H9 (cell line): ENCODE measurements at places on chromosomes 6 and 20. TPM values are rescaled to one million over a fixed set of nuclear protein-coding genes. Genes with fewer than 3 reads are reported as not detected.

The MCHR2 gene
- total RNA-seq: not detected in 2 replicates

The HLA-DQA1 gene
- total RNA-seq: 0.68 and 1.7 TPM in 2 replicates

The ZC2HC1B gene
- not detected in 2 replicates for total RNA-seq

The RNF39 gene
- total RNA-seq: 0.26 and 0.39 TPM in 2 replicates

The MUC22 gene
- total RNA-seq: not detected in 2 replicates

The LINC00237 gene
- 0.24 and 0.90 TPM in 2 replicates for total RNA-seq

The RIPOR2 gene
- total RNA-seq: 5.0 and 5.1 TPM in 2 replicates

The MYB gene
- 5.8 and 6.7 TPM in 2 replicates for total RNA-seq

The PDE10A gene
- 0.31 and 0.44 TPM in 2 replicates for total RNA-seq

The TINAG gene
- total RNA-seq: not detected in 2 replicates

The CTSA gene
- total RNA-seq: 59.6 and 64.4 TPM in 2 replicates

The SLC17A3 gene
- total RNA-seq: not detected in 2 replicates

DNA sequence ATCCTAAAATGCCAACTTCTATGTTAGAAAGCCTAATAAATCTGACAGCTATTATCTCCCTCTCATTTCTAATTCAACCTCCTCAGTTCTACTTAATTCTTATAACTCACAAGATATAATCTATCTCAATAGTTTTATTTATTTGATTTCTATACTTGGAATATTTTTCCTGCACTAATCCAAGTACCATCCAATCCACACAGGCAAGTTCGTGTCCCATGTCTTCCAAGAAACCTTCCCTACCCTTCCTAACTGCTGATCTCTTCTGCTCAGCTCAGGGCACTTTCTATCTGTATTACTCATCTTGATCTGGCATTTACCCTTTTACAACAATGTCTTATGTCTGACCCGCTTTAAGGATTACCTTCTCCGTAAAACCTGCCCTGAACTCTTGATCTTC lies 18.2 kb downstream of the NCOA5 start:
- no peak for DNase-seq
- H3K4me3 ChIP-seq: no peak overlapping the region
- peaks cover 11% of the 10 kb centered on the region for H3K36me3 ChIP-seq
- no peaks in the 10 kb centered on the region for H3K27me3 ChIP-seq
- H3K27ac ChIP-seq: no peak overlapping the region

DNA sequence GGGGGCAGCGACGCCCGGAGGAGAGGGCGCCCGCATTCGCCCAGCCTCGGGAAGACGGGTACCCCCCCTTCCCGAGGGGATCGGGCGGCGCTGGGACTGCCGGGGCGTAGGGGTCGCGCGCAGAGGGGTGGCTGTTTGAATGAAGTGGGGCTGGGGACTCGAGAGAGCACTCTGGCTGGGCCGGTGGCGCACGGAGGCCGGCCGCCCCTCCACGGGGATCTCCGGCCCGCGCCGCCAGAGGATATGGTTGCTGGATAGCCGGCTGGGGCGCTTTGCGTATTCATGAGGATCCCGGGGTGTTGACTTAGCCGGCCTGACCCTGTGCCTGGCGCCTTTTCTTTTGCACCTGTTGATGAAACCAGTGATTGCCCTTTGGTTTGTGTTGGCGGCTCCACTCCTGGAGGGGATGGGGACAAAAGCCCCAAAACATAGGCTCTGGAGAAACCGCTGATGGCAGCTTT lies 469 bp downstream of the SYNJ2 start:
- peaks cover 10% of the 10 kb centered on the region for H3K4me1 ChIP-seq
- peak overlapping the region; percentile 82 for H3K4me3 ChIP-seq
- no peaks in the 10 kb centered on the region; the same call in 1 of the 2 replicates for H3K27me3 ChIP-seq
- H3K27ac ChIP-seq: no peak overlapping the region

GRCh38 chr6:15950962-15951569 lies 177.8 kb upstream of the MYLIP start:
- no peak for DNase-seq
- H3K27ac ChIP-seq: no peak overlapping the region
- H3K36me3 ChIP-seq: no peaks in the 10 kb centered on the region

DNA sequence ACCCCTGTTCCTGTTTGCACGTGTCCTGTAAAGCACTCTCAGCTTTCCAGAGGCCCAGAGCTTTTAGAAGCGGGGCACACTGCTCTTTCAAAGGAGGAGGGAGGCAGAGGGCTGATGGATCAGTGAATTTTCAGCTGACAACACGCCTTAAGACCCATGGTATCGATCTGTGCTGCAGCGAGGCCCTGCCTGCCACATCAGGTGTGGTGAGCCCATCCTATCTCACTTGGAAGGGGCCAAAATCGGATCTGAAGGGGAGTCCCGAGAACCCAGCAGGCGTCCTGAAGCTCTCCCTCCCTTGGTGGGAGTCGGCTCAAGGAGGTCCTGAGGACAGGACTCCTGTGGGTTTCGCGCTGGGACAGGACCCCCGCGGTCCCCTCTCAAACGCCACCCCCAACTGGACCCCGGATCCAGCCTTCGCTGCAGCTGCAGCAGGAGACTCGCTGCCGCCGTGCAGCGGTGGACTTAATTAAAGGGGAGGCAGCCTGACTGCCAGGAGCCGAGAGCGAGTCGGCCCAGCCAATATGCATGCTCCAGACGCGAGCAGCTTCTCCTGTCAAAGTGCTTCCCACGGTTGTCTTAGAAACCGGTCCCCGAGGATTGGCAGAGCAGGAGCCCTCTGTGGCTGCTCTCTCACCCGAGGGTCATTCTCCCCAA lies 580.0 kb upstream of the ZNF337 start:
- no peak overlapping the region for H3K27ac ChIP-seq
- H3K27me3 ChIP-seq: no peaks in the 10 kb centered on the region
- DNase-seq: peak; percentile 40
- no peak overlapping the region for H3K4me3 ChIP-seq

- no peak overlapping the region for H3K27ac ChIP-seq
- DNase-seq: no peak
- no peaks in the 10 kb centered on the region for H3K27me3 ChIP-seq
- H3K4me1 ChIP-seq: no peaks in the 10 kb centered on the region
Measured at GRCh38 chr6:3380344-3381232, 76.3 kb downstream of the SLC22A23 start.

- no peaks in the 10 kb centered on the region for H3K4me1 ChIP-seq
- no peak overlapping the region for H3K4me3 ChIP-seq
- H3K27ac ChIP-seq: no peak overlapping the region
Measured at GRCh38 chr20:57991211-57991881, 237.1 kb downstream of the ANKRD60 start.

DNA sequence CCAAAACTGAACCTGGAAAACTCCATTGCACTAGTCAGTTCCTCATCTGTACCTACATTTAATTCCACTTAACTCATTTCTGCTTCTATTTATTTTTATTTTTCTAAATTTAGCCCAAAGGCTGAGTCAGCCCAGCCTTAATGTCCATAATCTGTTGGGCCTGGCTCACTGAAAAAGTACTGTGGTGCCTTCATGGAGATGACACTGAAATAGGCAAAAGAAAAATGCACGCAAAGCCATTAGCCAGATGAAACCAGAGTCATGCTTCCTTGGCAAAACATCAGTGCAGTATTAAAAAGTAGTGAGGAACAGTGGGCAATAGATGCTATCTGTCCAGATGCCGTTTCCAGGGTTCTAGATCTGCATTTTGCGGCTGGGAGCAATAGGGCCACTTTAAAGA lies 14.7 kb upstream of the PLCB4 start:
- H3K27ac ChIP-seq: no peak overlapping the region
- H3K4me3 ChIP-seq: no peak overlapping the region
- no peaks in the 10 kb centered on the region for H3K4me1 ChIP-seq
- H3K27me3 ChIP-seq: no peaks in the 10 kb centered on the region
- peaks cover 4% of the 10 kb centered on the region for H3K36me3 ChIP-seq

- DNase-seq: no peak
- no peaks in the 10 kb centered on the region for H3K4me1 ChIP-seq
- H3K27me3 ChIP-seq: no peaks in the 10 kb centered on the region
- no peaks in the 10 kb centered on the region for H3K36me3 ChIP-seq
- H3K4me3 ChIP-seq: no peak overlapping the region
Measured at GRCh38 chr6:109073344-109074132, 21.1 kb downstream of the SESN1 start.

DNA sequence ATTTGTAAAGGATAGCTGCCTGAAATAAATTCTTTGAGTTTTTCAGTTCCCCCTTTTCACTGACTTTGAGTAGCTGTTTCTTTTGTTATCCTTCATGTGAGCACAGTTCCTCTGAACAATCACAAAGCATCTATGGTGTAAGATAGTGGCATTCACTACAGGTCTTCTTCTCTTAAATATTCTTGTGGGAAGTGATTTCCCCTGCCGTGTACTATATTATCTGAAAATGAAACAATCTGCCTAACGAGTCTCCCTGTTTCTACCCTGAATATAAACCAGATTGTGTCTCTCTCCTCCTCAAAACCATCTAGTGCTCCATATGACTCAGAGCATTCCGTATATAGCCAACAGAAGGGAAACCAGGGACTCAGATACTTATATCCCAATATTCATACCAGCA lies 380.1 kb upstream of the SOX4 start:
- H3K4me1 ChIP-seq: no peaks in the 10 kb centered on the region
- peaks cover 4% of the 10 kb centered on the region; the same call in 2 of the 3 replicates for H3K36me3 ChIP-seq

GRCh38 chr6:79250107-79250514 lies 15.6 kb upstream of the HMGN3 start:
- no peak overlapping the region for H3K27ac ChIP-seq
- H3K27me3 ChIP-seq: no peaks in the 10 kb centered on the region
- H3K4me1 ChIP-seq: no peaks in the 10 kb centered on the region
- no peak overlapping the region for H3K4me3 ChIP-seq

- H3K4me3 ChIP-seq: no peak overlapping the region
- no peaks in the 10 kb centered on the region for H3K36me3 ChIP-seq
- H3K27ac ChIP-seq: no peak overlapping the region
Measured at GRCh38 chr6:11067348-11067747, 23.2 kb upstream of the ELOVL2 start.

GRCh38 chr6:102944475-102944874 lies 1551.0 kb downstream of the GRIK2 start:
- no peak overlapping the region for H3K27ac ChIP-seq
- H3K27me3 ChIP-seq: no peaks in the 10 kb centered on the region
- H3K36me3 ChIP-seq: no peaks in the 10 kb centered on the region
- no peaks in the 10 kb centered on the region for H3K4me1 ChIP-seq
- H3K4me3 ChIP-seq: no peak overlapping the region
- DNase-seq: no peak

DNA sequence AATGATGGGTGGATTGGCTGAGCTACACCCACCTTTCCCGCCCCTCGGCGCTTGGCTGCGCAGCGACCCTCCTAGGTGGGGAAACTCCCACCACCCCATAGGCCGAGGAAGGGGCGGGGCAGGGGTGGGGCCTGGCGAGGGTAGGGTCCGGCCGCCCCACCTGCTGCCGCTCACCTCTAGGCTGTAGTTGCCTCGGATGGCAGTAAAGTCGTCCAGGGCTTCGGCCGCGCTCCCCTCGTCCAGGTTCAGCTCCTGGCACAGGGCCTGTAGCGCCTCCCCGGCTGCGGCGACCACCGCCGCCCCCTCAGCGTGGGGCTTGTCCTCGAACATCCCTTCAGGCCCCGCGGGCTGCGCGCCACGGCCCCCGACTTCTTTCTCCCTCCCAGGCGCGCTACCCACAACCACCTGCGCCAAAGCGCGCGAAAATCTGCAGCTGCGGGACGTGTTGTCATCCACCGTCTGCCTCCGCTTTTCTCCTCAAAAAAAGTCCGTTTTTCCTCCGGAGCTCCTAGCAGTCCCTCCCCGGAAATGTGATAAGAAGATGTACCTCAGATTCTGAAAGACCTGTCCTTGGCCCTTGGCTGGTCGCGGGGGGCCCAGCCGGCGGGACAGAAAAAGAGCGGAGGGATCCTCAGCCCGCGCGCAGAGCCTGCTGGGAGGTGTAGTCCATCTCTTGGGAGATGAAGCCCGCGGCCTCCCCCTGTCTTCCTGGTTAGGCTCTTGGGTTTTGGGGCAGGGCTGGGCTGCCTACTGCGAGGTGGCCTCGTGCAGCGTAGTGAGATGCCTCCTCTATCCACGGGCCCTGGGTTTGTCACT lies at the start of gene RBL1:
Gene RBL1, minus strand, starts transcription at position 399 of the 816 bp plus-strand sequence. Its CDS starts 69 bp downstream, at position 330.
- peak; percentile 95 for DNase-seq
- peaks cover 1% of the 10 kb centered on the region; the same call in 1 of the 2 replicates for H3K4me1 ChIP-seq
- H3K4me3 ChIP-seq: peak within 1 kb of the TSS; percentile 96
- no peaks in the 10 kb centered on the region for H3K27me3 ChIP-seq
- peak within 1 kb of the TSS; percentile 25 for H3K27ac ChIP-seq
- H3K36me3 ChIP-seq: peaks cover 23% of the 10 kb centered on the region

DNA sequence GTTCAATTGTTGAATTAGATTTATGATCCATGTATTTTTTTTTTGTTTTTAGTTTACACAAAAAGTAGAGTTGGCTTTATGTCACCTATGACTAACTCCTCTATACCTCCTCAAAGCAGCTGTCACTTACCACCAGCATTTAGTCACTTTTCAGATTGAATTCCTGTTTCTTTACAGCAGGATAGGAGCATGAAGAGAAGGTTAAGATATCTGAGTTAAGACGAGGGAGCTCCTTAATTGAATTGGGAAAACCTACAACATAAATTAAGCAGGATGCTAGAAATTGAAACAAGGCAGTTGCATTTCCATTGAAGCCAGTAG lies 237.2 kb downstream of the FARS2 start:
- H3K4me3 ChIP-seq: no peak overlapping the region
- no peaks in the 10 kb centered on the region for H3K27me3 ChIP-seq
- H3K36me3 ChIP-seq: no peaks in the 10 kb centered on the region
- H3K27ac ChIP-seq: no peak overlapping the region
- no peak for DNase-seq
- H3K4me1 ChIP-seq: peaks cover 5% of the 10 kb centered on the region; the same call in 1 of the 2 replicates

- no peak for DNase-seq
- H3K4me3 ChIP-seq: no peak overlapping the region
- no peaks in the 10 kb centered on the region for H3K27me3 ChIP-seq
- no peaks in the 10 kb centered on the region for H3K36me3 ChIP-seq
Measured at GRCh38 chr6:105191351-105191750, 11.5 kb upstream of the POPDC3 start.

DNA sequence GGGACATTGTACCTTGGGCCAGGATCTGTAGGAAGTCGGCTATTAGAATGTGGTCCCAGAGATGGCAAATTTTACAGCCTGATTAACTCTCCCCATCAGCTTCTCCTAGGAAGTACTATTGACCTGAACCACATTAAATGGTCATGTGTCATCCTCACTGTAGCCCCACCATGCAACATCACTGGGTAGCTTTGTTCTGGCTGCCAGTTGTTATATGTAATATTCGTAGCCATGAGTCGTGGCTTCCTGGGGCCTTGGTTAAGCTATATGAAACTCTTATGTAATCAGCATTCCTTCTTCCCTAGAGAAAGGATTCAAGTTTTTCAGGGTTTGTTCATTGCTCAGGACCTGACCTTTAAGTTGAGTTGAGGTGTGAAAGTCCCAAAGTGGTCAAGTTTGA lies 125.7 kb downstream of the ANKS1A start:
- H3K36me3 ChIP-seq: peaks cover 13% of the 10 kb centered on the region; the same call in 1 of the 2 replicates
- no peak for DNase-seq
- H3K27me3 ChIP-seq: no peaks in the 10 kb centered on the region
- no peak overlapping the region for H3K4me3 ChIP-seq
- H3K27ac ChIP-seq: no peak overlapping the region

- no peaks in the 10 kb centered on the region for H3K36me3 ChIP-seq
- no peak overlapping the region for H3K27ac ChIP-seq
- no peaks in the 10 kb centered on the region for H3K27me3 ChIP-seq
- no peak for DNase-seq
- H3K4me3 ChIP-seq: no peak overlapping the region
Measured at GRCh38 chr6:35181308-35181932, 32.3 kb upstream of the SCUBE3 start.

- peak within 1 kb of the TSS; percentile 70 for H3K4me3 ChIP-seq
- peak; percentile 91 for DNase-seq
- no peaks in the 10 kb centered on the region; the same call in 1 of the 2 replicates for H3K4me1 ChIP-seq
- no peaks in the 10 kb centered on the region for H3K27me3 ChIP-seq
Measured at GRCh38 chr6:43308101-43308989, at the start of gene CRIP3. Gene CRIP3 (minus strand): TSS chr6:43308826. CDS start chr6:43308792, 34 bp downstream.
